ENCODE measurements at places on chromosomes 2 and 18.

DNA sequence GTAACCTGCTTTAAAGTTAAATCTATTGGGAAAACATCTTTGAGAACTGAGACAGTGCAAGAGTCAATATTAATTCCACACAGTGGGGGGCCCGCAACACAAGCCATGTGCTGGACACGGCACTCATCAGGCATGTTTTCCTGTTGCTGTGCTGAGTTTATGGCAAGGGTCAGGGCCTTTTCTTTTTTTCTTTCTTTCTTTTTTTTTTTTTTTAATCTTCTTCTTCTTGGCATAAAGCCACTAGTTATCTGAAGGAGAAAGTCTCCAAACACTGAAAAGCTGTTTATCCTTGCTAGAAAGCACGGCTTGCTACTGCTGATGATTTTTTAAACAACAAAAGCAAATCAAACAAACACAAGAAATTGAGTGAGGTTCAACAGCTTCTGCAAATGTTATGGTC is 252.1 kb downstream of the ZNF521 start:
- DNase-seq, result no peak

GRCh38 chr2:70919672-70920366 is 15.9 kb upstream of the ATP6V1B1 start:
- DNase-seq, result no peak

DNA sequence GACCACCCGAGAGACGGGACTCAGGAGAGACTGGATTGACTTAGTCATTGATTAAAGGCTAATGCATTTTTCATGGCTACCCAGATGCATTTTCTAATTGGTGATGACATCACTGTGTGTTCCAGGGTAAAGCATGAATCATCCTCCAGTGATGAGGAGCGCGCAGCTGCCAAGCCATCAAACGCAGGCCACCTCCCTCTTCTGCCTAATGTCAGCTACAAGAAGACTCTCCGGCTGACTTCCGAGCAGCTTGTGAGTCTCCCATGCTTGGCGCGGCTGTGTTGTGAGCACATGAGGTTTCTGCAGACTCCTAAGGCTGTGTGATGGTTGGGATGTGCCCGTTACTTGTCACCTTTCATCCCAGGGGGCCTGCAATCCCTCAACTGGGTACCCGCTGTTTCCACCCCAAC is 56.4 kb downstream of the LPIN1 start:
- no peak for DNase-seq

- no peak for DNase-seq
These were observed 59.4 kb upstream of the LRPPRC start for GRCh38 chr2:44055229-44055628.

GRCh38 chr2:170292415-170292814 is 114.5 kb downstream of the MYO3B start:
- no peak for DNase-seq

GRCh38 chr18:24662412-24662821 is 202.0 kb downstream of the HRH4 start:
- DNase-seq, result no peak
